ENCODE measurements at places on chromosomes 2 and 18. TPM values are rescaled to one million over a fixed set of nuclear protein-coding genes. Genes with fewer than 3 reads are reported as not detected.

The ELOA2 gene
- total RNA-seq: not detected

The ANKRD36B gene
- total RNA-seq: 21.8 TPM

The ZNF532 gene
- total RNA-seq: 2.6 TPM

The LINC00305 gene
- not detected for total RNA-seq

The TSPYL6 gene
- total RNA-seq: not detected

The SMCHD1 gene
- total RNA-seq: 98.6 TPM

The COL3A1 gene
- total RNA-seq: not detected

The SLC30A3 gene
- total RNA-seq: 0.59 TPM

The NR4A2 gene
- 35.3 TPM for total RNA-seq

The CTLA4 gene
- 63.7 TPM for total RNA-seq

The DLGAP1 gene
- not detected for total RNA-seq

The IL36A gene
- not detected for total RNA-seq

The BZW1 gene
- 509 TPM for total RNA-seq

The SF3B6 gene
- 147 TPM for total RNA-seq

Data from activated CD8-positive, alpha-beta memory T cell treated with anti-CD3 and anti-CD28 coated beads for 36 hours (primary cell).